Thoracic aorta (tissue), 2 donors: ENCODE measurements at places on chromosomes 12 and 14.

DNA sequence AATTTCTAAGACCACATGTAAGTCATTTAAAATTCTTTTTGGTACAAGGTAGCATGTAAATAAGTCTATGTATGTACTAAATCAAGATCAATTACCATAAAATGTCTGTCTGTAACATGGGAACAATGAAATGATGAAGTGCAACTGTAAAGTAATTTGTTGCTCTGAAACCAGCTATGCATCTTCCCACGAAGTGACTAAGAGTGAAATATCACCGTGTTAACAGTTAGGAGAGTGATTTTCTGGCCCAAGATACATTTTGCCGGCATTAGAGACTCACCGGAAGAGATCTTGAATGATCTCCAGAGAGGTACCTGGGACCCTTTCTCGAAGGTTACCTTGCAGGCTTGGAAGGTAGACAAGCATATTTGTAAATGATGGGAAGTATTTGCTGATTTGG lies 105.8 kb downstream of the SAMD4A start:
- DNase-seq = no peak

GRCh38 chr12:42315108-42315507 lies 10.8 kb downstream of the ZCRB1 start:
- no peak for DNase-seq

- no peak for DNase-seq
These were observed 237.9 kb upstream of the PLEKHG7 start for GRCh38 chr12:92464911-92465310.

DNA sequence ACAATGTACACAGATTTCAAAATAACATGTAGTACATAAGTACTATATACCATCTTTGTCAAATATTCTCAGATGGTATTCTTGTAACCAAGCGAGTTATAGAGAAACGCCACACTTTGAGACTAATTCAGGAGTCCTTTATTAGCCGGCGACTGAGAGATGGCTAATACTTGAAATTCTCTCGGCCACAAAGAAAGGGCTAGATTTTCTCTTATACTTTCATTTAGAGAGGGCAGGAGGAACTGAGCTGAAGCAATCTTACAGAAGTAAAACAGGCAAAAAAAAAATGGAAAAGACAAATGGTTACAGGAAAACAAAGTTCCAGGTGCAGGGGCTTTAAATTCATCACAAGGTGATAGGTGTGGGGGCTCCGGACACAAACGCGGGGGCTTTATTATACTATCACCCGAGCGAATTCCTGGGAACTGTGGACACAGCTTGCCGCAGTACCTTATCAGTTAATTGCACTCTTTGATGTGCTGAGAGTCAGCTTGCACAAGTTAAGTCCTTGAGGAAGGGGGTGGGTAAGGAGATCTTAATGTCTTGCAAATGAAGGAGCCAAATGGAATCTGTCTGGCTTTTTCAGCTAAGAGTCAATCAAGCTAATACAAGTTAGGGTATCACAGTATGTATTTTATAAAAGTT lies 382.3 kb downstream of the KCNH5 start:
- DNase-seq = no peak

DNA sequence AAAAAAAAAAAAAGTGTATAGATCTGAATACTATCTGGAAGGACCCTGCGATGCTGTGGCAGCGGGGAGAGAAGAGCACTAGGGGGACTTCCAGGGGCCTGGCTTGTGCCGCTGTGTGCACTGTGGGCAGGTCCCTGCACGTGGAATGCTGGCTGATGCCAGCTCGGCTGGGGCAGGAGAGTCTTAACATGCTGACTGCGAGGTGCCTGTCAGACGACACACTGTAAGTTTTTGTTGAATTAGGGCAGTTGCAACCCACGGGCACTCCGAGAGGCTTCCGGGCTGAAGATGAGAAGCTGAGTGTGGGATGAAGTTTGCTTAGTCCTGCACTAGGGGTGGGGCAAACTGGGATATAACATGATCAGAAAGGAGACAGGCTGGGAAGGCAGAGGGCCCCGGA lies 10.7 kb downstream of the GLT1D1 start:
- DNase-seq = no peak

- DNase-seq = no peak
These were observed 306.7 kb downstream of the NUAK1 start for GRCh38 chr12:105832021-105832420.

GRCh38 chr14:104307627-104308401 lies 169.4 kb downstream of the KIF26A start:
- DNase-seq = no peak

DNA sequence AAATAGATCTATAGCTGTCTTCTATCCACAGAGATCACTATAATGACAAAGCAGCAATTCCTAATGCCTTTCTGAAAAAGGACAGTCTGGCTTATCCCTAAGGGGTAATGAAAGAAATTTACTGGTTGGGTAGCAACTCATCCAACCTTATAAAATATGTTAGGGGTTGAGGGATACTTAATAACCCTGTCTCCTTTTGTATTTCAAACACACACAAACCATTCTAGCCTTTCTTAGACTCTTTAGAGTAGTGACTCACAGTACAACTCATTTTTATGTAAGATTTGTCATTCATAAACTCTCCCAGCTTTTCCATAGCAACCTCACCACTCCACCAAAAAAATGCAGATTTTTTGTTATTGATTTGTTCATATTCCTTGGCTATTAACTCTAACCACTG lies 167.9 kb downstream of the FSCB start:
- no peak for DNase-seq

- no peak for DNase-seq
These were observed 184.8 kb downstream of the SLC16A7 start for GRCh38 chr12:59780605-59781135.

DNA sequence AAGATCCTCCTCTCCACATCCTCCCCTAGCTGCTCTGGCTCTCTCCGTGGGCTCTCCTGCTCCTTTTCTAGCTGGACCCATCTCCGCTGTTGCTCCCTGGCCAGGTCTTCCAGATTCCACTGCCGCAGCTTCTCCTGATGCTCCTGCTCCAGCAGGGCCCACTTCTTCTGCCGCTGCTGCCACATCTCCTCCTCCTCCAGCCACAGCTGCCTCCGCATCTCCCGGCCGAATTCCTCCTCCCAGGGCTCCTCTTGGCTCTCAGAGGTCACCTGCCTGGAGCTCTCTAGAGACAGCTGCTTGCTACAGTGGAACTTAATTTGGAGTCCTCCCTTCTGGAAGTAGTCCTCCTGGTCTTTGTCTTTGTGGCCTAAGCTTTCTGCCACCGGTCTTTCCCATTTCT lies 5.5 kb downstream of the FAM186B start:
- no peak for DNase-seq

- DNase-seq = no peak
These were observed 69.1 kb downstream of the ASCL4 start for GRCh38 chr12:107843351-107844311.

DNA sequence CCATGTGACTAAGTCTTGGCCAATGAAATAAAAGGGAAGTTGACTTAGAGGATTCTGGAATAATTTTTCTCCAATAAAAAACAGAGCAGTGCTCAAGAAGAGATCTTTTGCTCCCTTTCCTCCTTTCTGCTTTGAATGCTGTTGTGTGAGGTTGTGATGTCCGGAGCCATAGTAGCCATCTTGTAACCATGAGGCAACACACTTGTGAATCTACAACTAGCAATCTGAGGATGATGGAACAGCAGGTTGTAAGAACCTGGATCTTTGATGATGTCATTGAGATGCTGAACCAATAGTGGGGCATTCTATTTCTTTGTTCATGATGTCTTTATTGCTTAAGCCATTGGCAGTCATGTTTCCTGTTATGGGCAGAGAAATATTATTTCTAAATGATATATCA lies 230.0 kb upstream of the SRRM4 start:
- DNase-seq = no peak

- no peak for DNase-seq
These were observed 179.0 kb downstream of the CALM1 start for GRCh38 chr14:90575781-90576180.

GRCh38 chr12:48979602-48980388 lies 1.7 kb downstream of the WNT1 start:
- no peak for DNase-seq

- DNase-seq = no peak
These were observed 55.2 kb downstream of the SLC25A21 start for GRCh38 chr14:37116933-37117849.

- DNase-seq = no peak
These were observed 1.5 kb downstream of the RAB21 start for GRCh38 chr12:71756054-71756690.

GRCh38 chr12:116297224-116297834 lies 19.8 kb upstream of the MED13L start:
- no peak for DNase-seq

DNA sequence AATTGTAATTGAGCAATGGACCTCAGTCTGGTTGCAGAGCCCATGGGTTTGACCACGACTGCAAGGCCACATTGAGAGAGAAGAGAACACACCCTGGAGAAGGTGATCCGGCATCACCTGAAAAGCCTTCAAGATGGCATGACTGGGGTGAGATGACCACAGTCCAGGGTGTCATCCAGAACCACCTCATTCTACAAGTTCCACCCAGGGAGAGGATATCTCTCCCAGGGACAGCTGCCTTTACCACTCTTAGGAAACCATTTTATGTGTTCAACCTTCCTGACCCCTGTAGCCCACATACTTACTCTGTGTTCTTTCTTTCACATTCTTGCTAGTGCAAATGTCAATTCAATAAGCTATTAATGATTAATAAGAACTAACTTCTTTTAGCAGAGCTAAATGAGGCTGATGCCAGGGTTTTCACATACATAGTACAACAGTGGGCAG lies 43.4 kb upstream of the CPM start:
- no peak for DNase-seq

- no peak for DNase-seq
These were observed 65.8 kb downstream of the PPP2R5C start for GRCh38 chr14:101827286-101827685.

GRCh38 chr12:31736472-31736871 lies 7.7 kb upstream of the AMN1 start:
- no peak for DNase-seq

- DNase-seq = no peak
These were observed 577 bp downstream of the ATG101 start for GRCh38 chr12:52070185-52070925.

DNA sequence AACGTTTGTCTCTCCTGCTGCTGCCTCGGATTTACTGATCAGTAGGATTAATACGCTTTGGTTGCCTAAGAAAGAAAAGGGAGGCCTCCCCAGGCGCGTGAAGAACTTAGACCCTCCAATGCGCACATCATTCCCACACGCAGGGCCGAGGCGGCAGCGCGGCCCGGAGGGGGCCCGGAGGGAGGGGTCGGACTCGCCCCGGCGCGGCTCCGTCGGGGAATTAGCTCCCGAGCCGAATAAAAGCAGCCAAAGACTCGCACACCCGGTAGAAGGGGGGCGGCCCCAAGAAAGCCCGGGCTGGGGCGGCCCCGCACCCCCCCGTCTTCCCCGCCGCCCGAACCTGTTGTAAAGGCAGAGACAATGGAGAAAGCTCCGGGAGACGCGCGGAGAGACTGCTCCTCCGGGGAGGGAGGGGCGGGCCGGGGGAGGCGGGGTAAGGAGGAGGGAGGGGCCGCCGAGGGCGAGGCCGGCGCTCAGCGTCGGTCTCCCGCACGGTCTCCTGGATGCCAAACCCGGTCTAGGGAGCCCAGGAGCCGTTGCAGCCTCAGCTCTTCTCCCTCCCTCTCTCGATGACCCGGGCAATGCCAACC lies at the start of gene NELL2:
Gene NELL2 (minus strand): TSS at position 362 of the 590 bp plus-strand sequence. CDS start 446 bp downstream, outside the sequence.
- DNase-seq = no peak

GRCh38 chr14:35221462-35221861 lies 70.7 kb upstream of the PSMA6 start:
- DNase-seq = no peak

DNA sequence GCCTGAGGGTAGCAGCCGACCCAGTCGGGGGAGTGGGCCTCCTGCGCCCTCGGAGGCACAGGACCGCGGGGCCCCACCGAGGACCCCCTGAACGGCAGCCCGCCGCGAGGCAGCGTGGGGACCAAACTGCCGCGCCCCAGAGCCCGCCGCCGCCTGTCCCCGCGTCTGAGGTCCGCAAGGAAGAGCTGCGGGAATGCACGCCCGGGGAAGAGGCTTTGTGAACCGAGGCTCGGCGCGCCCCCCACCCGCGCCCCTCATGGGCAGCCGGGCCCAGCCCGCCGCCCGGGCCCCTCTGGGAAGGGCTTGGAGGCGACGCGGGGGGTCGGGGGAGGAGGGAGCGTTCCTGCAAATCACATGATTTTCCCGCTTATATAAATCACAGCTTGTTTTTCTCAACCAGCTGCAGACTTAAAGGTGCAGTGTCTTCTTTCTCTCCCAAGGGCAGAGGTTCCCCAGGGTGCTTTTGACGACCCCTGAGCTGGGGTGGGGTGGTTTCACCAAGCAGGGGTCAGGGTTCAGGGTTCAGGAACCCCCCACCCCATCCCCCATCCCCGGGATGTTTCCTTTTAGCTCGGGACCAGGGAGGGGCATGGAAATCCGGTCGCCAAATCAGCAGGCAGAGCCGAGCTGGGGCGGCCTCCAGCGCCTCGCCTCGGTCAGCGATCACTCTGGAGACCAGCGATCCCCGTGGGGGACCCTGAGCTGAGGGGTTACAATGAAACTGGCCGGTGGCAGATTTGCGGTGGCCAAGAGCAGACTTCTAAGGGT lies 44.7 kb upstream of the ATP23 start:
- DNase-seq = no peak

- no peak for DNase-seq
These were observed 30.3 kb downstream of the MIS18BP1 start for GRCh38 chr14:45222485-45223262.

GRCh38 chr14:70663707-70664179 lies 22.0 kb downstream of the TTC9 start:
- no peak for DNase-seq

DNA sequence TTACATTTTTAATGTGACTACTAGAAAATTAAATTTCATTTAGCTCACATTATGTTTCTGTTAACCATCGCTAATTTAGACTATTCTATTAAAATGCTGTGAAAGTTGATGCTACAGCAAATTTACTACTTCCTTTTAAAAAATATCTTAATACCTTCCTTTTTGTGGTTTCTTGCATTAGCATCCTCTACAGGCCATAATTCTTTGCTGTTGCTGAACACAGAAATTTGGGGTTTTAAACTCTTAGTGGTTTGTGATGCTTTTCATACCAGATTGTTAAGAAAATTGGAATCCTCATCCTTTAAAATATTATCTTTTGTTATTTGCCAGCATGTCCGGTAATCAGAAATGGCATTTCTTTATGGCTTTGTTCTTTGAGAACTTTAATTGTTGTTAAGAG lies 18.1 kb downstream of the WNK1 start:
- DNase-seq = no peak

DNA sequence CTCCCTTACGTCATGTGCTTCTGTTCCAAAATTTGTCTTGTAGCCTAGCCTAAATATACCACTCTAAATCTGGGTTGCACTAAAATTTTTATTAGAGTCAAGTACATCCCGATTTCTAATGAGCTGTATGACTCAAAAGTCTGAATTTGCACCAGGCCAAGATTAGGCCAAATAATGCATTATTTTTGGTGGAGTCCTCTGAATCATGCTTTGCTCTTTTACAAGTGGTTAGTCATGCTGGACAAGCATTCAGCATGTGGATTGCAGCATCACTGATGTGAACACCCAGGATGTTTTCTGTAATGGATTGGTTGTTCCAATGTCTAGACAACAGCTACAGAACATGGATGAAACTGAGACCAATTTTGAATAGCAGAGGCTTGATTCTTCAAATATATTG lies 23.7 kb downstream of the HEBP1 start:
- DNase-seq = peak; percentile 31
